ENCODE measurements at places on chromosomes 2 and 18.
A peak's percentile ranks its signal among the peaks of the same experiment; 100 is the strongest.

GRCh38 chr2:18046558-18047212 lies 168.2 kb downstream of the KCNS3 start:
- no peak for DNase-seq

DNA sequence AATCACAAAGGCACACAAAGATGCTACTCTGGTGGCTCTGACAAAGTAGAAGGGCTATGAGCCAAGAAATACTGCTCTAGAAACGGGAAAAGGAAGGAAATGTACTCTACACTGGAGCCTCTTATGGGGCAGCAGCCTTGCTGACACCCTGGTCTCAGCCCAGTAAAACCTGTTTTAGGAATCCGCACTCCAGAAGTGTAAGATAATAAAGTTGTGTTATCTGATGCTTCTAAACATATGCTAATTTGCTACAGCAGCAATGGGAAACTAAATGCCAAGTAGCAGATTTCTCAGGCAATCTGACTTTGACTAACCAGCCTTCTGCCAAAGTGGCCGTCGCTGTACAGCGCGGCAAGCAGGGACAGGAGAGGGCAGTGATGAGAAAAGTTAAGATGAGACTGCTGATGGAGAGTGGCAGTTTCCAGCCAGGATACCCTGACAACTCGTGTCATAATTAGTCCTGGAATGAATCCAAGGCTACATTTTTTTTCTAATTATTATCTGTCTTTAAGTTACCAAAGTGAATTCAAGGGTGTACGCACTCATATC lies 99.0 kb downstream of the NETO1 start:
- DNase-seq, result no peak

DNA sequence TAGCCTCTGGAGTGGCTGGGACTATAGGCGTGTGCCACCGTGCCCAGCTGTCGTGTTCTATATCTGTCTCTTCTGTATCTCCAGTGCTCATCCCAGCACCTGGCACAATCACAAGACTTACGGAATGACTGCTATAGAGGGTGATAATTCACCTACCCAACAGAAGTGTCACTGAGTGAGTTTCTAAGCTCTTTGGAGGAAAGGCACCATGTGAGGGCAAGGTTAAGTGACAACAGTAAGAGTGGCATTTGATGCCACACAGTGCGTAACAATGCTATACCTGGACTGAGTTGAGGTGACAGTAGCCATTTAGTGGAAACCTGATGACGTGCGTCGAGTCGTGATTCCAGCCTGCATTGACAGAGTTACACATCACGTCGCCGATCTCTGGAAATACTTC lies 89.0 kb downstream of the KCTD1 start:
- no peak for DNase-seq

- DNase-seq, result no peak
These were observed 57.6 kb upstream of the IGFBP5 start for GRCh38 chr2:216752855-216753505.

- DNase-seq, result no peak
These were observed 31.7 kb upstream of the EIF2AK3 start for GRCh38 chr2:88658881-88659537.

DNA sequence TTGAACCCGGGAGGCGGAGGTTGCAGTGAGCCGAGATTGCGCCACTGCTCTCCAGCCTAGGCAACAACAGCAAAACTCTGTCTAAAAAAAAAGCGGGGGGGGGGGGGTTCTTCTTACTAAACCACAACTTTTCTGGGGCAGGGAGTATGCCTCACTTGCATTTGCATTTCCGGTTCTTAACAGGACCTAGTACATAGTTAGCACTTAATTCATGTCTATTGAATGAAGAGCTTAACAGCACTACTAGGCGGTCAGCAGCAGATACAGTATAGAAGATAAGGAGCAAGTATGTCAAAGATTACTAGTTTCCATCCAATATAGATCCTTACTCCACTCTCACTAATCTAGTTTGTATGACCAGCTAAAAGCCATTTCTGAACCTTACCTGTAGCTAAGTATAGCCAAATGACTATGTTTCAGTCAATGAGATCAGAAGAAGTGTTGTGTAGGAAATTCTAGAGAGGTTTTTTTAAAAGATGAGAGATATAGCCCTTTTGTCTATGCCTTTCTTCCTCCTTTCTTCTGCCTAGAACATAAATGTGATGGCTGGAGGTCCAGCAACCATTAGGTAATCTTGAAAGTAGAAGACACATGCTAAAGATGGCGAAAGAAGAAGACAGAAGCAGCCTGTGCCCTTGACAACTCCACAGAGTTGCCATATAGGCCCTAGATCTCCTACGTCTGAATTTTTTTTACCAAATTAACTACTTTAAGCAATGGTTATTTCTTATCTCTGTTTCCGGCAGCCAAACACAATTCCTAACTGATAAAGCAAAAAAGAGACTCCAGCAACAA lies 11.3 kb downstream of the HYCC2 start:
- peak; percentile 67 for DNase-seq
